ENCODE measurements at places on chromosomes 16 and 17. TPM values are rescaled to one million over a fixed set of nuclear protein-coding genes. Genes with fewer than 3 reads are reported as not detected.
A peak's percentile ranks its signal among the peaks of the same experiment; 100 is the strongest.

DNA sequence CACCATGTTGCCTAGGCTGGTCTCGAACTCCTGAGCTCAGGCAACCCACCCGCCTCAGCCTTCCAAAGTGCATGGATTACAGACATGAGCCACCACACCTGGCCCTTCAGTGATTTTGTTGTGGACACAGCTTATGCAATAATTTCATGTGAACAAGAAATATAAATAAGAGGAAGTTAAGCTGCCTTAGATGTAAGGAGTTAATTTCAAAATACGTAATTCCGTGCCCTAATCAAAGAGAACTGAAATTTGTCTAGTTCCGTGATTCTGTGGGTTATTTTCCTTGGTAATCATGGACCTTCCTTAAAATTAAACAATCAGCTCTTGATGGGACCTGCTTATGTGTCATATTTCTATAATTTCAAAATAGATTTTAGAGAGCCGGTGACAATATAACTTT lies 11.9 kb downstream of the TVP23A start:
- no peak for DNase-seq

AOC3 gene
- total RNA-seq = 0.06 TPM

DNA sequence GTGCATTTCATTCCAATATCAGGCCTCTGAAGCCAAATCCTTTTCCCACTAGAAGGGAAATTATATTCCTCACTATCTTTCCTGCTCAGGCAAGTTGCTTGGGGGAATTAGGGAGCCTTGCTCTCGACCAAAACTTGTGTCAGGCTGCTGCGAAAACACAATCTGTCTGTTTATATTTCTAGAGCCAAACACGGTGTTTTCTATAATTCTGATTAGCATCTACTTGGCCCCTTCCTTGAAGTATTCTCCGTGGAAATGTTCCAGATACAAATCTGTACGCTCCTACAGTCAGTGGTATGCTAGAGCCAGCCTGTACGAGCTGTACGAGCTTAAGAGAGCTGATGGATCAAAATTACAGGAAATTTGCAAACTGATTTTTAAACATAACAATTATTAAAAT lies 299.3 kb upstream of the SALL1 start:
- no peak for DNase-seq

GRCh38 chr17:13372432-13372831 lies 229.3 kb downstream of the HS3ST3A1 start:
- DNase-seq = no peak

DNA sequence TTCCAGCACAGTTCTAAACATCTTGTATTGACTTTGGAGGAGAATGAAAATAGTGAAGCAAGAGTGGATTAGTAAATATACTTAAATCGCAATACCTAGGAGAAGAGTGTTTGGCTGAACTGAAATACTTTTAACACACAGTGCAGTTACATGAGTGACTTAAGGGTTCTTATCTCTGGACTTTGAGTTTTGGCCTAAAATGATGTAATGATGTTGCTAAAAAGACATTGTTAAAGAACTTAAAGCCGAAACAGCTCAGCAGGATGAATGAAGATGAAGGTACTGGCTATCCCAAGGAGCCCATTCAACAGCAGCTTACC lies 28.1 kb downstream of the PMP22 start:
- no peak for DNase-seq

KRT12 gene
- not detected for total RNA-seq

DNA sequence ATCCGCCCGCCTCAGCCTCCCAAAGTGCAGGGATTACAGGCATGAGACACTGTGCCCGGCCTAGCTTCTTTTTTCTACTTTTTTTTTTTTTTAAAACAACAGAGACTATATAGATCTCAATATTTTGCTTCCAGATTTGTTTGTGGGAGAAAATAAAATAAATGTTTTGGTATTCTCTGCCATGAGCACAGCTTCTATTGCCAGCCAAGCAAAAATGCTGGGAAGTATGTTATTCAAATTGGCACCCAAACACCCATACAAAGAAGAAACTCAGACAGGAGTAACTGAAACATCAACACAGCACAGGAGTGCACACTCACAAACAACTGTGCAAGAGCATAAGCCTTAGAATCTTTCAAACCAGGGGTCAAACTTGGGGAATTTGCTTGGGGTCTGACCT lies 37.2 kb upstream of the CLEC3A start:
- no peak for DNase-seq

C16orf96 gene
- not detected for total RNA-seq

DNA sequence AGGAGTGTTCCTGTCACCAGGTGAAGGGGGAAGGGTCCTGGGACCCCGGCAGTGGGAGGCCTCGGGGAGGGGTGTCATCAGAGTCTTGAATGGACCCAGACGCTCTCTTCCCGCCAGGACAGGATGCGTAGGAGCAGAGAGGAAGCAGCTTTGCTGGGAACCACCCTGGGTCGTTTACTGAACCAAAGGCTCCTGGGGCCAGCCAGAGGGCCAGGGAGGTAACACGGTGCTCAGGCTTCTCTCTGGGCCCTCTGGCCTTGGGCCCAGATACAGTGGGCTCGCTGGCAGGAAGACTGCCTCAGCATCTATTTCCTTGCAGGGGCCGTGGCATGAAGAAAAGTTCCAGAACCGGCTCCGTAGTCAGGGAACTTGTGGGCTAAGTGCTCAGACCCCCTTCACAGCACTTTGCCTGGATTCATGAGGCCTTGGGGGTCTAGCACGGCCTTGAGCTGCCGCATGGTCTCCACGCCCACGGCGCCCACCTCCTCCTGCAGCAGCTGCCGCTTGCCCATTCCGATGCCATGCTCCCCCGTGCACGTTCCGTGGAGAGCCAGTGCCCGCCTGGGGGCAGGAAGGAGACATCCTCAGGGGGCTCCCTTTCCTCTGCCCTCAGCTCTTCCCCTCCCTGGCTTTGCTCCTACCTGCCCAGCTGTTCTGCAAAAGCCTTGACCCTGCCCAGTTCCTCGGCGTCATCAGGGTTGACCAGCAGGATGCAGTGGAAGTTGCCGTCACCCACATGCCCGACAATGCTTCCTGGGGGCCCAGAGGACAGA lies 4.4 kb downstream of the LDHD start:
- no peak for DNase-seq

DNA sequence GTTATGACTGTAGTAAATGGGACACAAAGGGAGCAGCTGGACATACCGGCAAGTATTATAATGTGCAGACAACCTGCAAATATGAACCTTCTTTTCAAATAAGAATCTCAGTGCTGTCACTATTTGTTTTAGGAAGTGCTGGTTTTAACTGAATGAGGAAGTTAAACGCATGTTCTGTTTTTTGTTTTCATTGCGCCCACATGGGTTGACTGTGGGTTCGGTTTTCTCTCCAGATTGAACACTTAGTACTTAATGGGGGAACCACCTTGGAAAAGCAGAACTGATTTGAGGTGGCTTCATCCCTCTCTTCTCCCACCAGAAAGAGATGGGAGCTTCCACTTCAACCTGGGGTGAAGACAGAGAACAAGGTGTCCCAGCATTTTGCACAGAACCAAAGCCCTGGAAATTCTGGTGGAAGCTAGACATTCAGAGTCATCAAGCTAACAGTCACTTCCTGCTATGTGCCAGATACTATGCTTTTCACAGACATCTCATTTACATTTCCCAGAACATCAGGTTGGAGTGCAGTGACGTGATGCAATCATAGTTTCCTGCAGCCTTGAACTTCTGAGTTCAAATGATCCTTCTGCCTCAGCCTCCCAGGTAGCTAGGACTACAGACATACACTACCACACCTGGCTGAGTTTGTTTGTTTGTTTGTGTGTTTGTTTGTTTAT lies 149.8 kb downstream of the CDH13 start:
- DNase-seq = no peak

- DNase-seq = no peak
Measured at GRCh38 chr16:62059527-62059926, 23.3 kb upstream of the CDH8 start.

DNA sequence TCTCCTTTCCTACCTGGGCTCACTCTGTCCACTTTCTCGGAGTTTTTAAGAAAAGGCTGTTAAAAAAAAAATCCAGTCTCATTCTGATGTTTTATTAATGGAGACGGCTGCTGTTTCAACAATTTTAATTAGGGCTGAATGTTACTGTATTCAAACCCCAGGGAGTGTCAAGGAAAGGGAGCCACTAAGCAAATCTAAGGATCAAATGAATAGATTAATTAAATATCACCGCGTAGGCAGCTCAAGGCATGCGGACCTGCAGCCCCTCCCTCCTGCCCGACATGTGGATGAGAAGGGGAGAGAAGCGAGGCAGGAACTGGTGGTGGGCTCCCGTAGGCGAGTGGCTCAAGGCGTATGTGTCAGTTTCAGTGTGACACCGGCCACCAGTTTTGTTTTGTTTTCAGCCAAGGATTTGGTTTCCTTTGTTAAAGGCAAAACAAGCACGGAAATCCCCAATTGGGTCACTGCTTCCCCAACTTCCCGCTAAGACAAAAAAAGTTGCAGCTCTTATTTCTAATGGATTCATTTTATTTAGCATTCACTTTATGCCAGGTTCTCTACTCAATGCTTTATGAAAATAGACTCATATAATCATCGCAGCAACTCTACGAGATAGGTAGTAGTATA lies 110.6 kb downstream of the GP2 start:
- DNase-seq = peak; percentile 4

DNA sequence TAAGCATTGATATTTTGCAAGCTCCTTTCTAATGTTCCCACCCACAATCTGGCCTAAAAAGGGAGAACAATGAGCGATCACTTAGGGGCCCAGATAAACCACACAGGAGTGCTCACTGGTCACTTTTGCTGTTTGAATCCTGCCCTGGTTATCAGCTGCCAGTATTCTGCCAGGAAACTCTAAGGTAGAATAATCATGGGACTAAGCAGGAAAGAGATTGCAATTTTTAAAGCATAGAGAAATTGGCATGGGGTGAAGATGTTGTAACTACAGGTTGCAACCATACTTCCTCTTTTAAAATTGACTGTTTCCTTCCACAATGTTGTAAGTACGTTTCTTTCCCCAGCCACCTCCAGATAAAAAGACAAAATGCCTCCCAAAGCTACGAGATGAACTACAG lies 251.2 kb upstream of the CDH11 start:
- DNase-seq = no peak

OR4D1 gene
- total RNA-seq = not detected

- DNase-seq = no peak
Measured at GRCh38 chr16:69451166-69451565, 26.7 kb downstream of the CYB5B start.

ALDH3A1 gene
- not detected for total RNA-seq

GRCh38 chr16:30715750-30716445 lies 16.9 kb downstream of the SRCAP start:
- DNase-seq = peak; percentile 48

DNA sequence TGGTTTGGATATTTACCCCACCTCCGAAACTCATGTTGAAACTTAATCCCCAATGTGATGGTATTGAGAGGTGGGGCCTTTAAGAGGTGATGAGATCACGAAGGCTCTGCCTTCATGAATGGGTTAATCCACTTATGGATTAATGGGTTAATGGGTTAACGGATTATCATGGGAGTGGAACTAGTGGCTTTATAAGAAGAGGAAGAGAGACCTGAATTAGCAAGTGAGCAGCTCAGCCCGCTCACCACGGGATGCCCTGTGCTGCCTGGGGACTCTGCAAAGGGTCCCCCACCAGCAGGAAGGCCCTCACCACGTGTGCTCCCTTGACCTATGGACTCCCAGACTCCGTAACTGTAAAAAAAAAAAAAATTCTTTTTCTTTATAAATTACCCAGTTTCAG lies 16.5 kb upstream of the GPRC5B start:
- DNase-seq = no peak

DNA sequence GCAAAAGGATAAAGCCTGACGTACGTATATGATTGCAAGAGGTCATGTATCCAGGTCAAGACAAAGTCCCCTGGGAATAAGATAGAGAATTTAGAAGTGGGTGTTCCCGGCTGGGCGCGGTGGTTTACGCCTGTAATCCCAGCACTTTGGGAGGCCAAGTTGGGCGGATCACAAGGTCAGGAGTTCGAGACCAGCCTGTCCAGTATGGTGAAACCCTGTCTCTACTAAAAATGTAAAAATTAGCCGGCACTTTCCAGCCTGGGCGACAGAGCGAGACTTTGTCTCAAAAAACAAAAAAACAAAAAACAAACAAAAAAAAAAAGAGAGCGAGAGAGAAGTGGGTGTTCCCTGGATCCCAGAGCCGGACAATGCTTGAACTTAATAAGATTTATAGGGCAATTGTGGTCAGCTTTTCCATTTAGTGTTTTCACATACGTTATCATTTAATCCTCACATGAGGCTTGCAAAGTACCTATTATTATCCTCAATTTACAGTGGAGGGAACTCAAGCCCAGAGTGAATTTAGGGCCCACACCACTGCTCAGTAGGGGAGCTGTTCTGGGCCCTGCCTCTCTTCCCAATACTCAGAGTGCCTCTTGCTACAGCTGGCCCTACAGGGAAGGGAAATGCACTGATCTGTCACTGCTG lies 481 bp upstream of the GLTPD2 start:
- DNase-seq = no peak

GRCh38 chr17:1018547-1018946 lies 21.6 kb downstream of the TIMM22 start:
- DNase-seq = no peak

PRR35 gene
- total RNA-seq = not detected

SOX15 gene
- not detected for total RNA-seq

FBXO39 gene
- total RNA-seq = 3.0 TPM

CACNG4 gene
- 0.27 TPM for total RNA-seq

FBXW10B gene
- 4.2 TPM for total RNA-seq

HSF5 gene
- 0.06 TPM for total RNA-seq

DPEP3 gene
- not detected for total RNA-seq

COG4 gene
- total RNA-seq = 35.5 TPM

C17orf100 gene
- total RNA-seq = 0.71 TPM

GRCh38 chr16:19180741-19181140 lies 12.7 kb downstream of the SYT17 start:
- no peak for DNase-seq

DNA sequence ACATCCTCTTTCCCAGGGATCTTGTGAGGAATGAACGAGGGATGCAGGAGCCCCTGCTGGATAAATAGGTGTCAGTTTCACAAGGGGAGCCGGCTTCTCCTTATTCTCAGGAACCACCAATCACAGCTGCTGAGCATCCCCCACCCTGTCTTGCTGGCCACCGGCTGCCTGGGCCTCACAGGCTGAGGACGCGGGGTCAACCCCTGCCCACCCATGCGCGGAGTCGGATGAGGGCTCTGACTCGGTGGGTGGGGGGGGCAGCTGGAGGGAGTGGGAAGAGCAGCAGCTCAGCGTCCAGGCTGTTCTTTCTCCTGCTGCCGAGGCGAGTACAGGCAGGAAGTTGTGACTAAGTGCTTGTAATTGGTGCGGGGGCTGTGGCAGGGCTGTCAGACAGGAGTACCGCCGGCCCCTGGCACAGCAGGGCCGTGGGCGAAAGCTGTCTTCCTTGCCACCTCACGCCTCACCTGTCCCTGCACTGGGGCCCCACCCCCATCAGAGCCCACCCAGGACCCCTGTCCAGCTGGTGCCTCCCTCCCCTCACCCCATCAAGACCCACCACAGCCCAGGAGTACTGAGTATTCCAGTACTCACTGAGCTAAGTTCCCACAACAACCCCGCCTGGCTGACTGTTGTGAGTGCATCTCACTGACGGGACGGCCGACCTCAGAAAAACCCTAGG lies 11.0 kb upstream of the DPEP1 start:
- peak; percentile 91 for DNase-seq

EFCAB5 gene
- total RNA-seq = 0.23 TPM

- DNase-seq = no peak
Measured at GRCh38 chr16:14070555-14070876, 603 bp upstream of the MRTFB start.

CD300LG gene
- not detected for total RNA-seq

VAMP2 gene
- total RNA-seq = 2.7 TPM
